ENCODE measurements at places on chromosomes 12 and 14. TPM values are rescaled to one million over a fixed set of nuclear protein-coding genes. Genes with fewer than 3 reads are reported as not detected.

GRCh38 chr12:48882972-48883304, 17.3 kb upstream of the RND1 start:
- no peak for DNase-seq

GRCh38 chr14:104879983-104880565, 15.0 kb downstream of the CEP170B start:
- no peak for DNase-seq

DNA sequence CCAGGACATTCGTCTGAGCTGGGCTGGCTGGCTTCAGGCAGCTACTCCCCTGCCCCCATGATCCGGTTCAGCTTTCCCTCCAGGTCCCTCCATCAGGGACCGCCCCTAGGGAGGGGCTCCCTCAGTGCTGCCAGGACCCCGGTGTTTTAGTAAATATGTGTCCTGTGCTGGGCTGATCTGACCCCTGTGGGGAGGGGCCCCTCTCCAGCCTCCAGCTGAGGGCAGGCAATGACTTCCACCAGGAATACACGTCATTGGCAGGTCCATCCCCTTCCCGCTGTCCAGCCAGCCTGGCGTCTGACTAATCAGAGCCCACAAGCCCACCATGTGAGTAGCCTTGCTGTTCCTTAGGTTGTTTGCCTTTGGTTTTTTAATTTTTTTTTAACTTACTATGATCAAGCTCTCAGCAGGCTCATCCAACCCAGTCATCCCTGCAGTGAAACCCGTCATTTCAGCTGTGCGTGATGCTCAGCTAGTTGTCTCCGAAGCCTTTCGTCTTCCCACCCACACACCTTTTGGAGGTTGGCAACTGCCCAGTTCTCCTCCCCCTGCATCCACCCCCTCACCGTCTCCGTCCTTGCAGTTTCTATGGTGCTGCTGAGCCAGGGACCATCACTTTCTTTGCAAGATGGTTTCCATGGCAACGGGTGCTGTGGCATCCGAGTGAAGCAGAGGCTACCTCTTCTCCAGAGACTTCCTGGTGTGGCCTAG, 16.0 kb upstream of the SERPINA4 start:
- DNase-seq: no peak

- DNase-seq: peak; percentile 75
Observed at GRCh38 chr12:12171991-12172511, 94.8 kb downstream of the LRP6 start.

Gene WNT5B
- 50.9 TPM for total RNA-seq

Gene CNTN1
- total RNA-seq: not detected

Gene DIO2
- 0.38 TPM for total RNA-seq

Data from LHCN-M2 (cell line).